ENCODE measurements at places on chromosomes 2 and 18.

DNA sequence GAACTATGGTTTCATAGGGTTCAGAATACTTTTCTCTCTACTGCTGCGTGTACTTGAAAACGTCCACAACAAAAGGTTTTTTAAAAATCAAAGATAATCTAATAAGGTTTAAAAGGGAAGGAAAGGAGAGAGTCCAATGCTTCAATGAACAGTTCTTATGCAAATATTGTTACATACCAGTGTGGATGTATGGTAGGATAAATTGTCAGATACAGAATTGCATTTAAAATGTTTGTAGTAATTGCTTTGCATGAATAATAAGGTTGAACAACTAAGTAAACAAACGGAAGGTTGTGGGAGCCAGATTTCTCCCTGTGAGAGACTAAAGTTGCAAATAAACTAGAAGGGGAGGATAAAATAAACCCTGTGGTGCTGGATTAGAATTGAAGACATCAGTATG is 53.8 kb upstream of the RBBP8 start:
- DNase-seq: no peak

DNA sequence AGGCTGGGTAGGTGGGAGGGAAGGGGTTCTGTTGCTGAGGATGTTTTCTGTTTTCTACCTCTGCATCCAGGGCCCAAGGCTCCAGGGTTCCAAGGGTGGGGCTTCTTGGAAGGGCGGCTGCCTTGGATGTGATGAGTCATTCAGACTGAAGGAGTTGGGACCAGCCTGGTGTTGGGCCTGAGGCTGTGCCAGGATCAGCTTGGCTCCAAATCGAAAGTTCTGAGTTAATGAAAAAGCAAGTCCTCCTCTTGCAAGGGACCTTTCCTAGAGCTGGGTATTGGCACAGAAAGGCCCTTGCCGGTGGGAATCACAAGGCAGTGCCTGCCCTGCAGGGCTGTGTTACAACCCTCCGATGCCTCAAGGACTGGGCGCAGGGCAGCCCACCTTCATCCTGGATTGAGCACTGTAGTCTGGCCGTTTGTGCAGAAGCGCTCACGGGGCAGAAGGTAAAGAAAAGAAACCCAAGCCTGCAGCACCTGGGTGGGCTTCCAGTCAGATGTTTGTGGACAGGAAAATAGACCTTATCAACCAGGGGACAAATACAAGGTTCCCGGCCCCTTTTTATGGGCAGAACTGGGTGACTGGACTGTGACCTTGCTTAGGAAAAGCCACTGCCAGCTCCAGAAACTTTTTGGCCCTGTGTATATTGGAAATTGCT is 52.5 kb upstream of the MCFD2 start:
- no peak for DNase-seq

GRCh38 chr2:129803032-129803431 is 176.4 kb upstream of the RAB6C start:
- peak; percentile 8 for DNase-seq

DNA sequence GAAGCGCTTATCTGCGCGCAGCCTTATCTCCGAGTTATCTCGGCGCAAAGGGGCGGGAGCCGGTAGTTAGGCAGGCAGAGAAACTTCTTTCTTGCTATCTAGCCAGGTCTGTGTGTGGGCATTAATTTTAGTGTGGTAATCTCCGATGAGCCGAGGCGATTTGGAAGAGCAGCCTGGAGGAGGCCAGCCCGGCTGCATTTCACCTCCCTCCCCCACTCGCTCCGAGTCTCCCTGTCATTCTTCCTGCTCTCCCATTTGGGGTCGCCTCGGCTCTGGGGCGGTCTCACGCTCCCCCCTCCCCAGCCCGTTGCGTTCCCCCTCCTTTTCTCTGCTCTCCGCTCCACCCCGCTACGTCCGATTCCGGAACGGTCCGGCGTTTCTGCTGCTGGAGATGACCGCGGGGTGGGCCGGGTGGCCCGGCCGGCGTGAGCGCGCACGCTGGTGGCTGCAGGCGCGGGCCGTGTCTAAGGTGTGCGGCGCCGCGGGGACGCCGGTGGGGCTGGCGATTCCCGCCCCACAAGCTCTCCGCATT is 566 bp downstream of the GATA6 start:
- peak; percentile 77 for DNase-seq

DNA sequence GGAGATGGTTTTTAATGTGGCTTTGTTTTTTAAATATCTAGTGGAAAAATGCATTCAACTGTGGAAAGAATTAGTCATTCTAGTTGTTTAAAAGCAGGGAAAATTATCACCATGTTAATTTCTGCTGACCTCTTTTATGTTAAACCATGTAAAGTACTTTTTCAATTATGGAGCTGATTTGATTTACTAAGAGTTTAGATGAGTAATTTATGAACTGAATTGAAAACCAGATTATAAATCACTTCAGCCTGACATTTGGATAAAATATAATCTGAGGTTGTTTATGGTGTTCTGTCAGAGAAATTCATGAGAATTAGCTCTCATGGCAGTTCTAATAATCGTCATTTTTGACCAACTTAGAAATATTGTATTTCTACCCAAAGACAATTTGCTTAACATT is 11.6 kb downstream of the ITGA4 start:
- DNase-seq: no peak

DNA sequence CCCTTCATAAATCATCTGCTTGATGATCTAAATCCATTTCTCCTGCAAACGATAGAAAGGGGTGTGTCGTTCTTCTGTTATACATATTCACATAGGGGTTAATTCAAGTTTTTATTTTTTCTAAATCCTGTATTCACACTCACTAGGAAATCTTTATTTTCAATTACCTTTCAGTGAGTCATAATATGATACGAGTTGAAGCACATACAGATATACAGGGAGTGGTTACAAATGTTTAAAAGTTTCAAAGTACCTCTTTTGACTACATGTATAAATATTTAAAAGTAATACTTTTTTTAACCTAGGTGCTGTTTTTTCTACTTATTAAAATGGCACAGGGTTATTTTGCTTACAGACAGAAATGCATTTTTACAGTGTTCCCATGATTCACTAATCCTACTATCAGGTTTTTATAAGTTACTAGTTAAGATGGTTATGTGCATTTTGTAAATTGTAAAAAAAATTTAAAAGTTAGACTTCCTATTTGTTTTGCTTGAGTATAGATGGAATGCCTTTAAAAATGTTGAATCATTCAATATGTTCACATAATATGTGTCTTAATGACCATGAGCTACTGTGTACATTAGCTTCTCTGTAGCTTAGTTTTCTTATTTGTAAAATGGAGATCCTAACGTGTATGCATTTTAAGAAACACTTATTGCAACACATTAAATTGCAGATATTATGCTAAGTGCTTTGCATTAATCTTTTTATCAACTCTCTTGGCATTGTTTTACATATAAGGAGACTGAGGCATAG is 1378.1 kb downstream of the DSC3 start:
- no peak for DNase-seq

DNA sequence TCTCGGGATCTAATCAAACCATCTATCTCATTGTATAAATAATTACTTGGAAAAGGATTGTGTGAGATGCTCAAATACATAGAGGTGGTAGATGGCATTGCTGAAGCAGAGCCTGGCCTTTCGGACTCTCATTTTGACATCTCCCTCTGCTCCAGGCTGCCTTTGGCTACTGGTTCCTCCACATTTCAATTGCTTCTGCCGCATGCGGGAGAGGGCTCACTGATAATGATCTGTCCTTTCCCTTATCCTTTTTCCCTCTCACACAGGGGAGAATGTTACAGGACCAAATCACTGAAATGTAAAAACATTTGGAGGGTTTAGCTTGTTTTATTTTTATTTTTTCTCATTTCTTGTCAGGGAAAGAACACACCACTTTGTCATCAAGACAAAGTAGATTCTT is 380.6 kb upstream of the UBE2E3 start:
- no peak for DNase-seq

GRCh38 chr2:157743051-157743450 is 114.4 kb upstream of the ACVR1C start:
- DNase-seq: no peak

- DNase-seq: no peak
These were observed 252.6 kb upstream of the RASGRP3 start for GRCh38 chr2:33223856-33224255.

GRCh38 chr2:239506101-239506857 is 105.5 kb upstream of the HDAC4 start:
- no peak for DNase-seq

DNA sequence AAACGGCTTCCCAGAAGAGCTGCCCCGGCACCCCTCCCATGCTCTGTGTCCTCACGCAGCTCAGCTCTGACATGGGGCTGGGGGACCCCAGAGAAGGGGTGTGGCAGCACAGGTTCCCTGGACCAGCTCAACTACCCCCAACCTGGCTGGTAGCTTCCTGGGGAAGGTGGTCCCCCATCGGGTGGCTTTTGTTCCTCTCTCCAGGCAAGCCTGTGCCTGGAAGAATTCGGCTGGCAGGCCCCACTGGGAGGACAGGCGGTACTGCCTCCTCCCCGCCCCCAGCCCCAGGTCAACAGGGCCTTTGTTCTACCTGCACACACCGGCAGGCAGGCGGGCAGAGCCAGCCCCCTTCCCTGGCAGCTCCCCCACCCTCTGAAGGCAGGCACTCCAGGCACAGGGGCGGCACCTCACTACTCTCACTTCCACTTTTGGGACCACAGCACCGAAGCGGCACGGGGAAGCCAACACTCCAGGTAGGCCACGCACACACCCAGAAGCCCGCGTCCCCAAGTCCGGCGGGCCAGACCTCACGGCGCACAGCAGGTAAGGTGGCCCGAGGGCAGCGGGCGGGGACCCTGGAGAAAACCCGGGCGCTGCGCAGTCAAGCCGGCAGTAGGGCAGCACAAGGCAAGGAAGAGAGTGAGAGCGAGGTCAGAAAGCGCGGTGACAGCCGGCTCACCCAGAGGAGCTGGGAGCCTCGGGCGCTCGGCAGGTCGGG is 1.3 kb downstream of the HS6ST1 start:
- peak; percentile 79 for DNase-seq

- no peak for DNase-seq
These were observed 166.2 kb upstream of the MAP3K20 start for GRCh38 chr2:172909454-172909853.

DNA sequence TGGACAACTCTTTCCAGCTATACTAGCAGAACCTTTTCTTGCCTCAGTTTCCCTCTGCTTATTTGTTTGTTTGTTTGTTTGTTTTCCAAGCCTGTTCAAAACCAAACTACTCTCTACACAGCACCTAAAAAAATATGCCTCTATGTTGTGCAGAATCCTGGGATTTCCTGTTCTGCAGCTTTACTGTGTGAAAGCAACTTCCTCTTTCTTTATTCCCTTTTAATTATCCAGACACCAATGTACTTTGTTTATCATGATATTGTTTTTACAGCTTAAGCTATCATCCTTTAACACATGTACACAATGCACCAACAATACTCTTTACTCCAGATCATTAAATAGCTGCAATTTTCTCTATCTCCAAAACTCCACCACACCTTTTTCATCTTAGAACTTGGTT is 259.5 kb downstream of the EPHA4 start:
- no peak for DNase-seq

- no peak for DNase-seq
These were observed 49.0 kb upstream of the GLI2 start for GRCh38 chr2:120686511-120687168.

- DNase-seq: no peak
These were observed 13.3 kb downstream of the SERTAD2 start for GRCh38 chr2:64640153-64641044.

- no peak for DNase-seq
These were observed 31.0 kb downstream of the GAD1 start for GRCh38 chr2:170847716-170848115.

- DNase-seq: no peak
These were observed 284.7 kb upstream of the RAB12 start for GRCh38 chr18:8324343-8325065.

- DNase-seq: no peak
These were observed 14.0 kb upstream of the ZNF396 start for GRCh38 chr18:35390951-35391700.

DNA sequence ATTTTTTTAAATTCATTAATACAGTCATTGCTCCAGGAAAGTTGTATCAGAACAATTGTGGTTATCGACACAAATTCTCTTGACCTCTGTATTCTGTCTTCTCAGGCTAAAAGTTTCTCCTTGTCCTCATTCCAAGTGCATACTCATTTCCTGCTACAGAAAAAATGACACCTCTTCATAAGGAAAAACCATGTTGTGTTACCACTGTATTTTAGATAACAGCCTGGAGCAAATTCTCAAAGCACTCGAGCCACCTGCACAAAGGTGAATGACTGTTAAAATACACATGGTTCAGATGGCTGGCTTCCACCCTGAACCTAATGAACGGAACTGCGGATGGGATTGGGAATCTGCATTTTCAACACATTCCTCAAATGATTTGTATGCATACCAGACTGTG is 586.5 kb downstream of the EPHA4 start:
- no peak for DNase-seq

GRCh38 chr2:121689356-121689755 is 40.1 kb upstream of the CLASP1 start:
- peak; percentile 99 for DNase-seq

- DNase-seq: no peak
These were observed 272.8 kb downstream of the CYRIA start for GRCh38 chr2:16392647-16393499.

GRCh38 chr2:179645047-179645446 is 216.4 kb downstream of the ZNF385B start:
- no peak for DNase-seq

DNA sequence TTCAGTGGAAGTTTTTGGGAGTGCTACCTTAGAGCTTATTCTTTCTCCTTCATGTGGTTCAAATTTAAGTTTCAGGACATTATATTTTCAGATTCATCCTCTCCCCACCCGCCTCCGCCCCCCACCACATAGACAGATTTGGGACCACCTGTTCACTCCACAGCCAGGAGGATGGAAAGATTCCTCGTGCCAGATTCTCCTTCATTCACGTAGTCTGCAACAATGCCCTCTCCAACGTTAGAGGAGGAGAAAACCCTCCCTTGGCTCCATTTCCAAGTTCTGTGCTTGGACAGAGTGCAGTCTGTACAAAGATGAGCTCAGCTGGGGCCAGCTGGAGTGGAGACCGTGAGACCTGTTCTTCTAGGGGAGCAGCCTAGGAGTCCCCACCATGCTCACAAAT is 26.2 kb downstream of the POU3F3 start:
- no peak for DNase-seq
